ENCODE measurements at places on chromosomes 13 and 19.

DNA sequence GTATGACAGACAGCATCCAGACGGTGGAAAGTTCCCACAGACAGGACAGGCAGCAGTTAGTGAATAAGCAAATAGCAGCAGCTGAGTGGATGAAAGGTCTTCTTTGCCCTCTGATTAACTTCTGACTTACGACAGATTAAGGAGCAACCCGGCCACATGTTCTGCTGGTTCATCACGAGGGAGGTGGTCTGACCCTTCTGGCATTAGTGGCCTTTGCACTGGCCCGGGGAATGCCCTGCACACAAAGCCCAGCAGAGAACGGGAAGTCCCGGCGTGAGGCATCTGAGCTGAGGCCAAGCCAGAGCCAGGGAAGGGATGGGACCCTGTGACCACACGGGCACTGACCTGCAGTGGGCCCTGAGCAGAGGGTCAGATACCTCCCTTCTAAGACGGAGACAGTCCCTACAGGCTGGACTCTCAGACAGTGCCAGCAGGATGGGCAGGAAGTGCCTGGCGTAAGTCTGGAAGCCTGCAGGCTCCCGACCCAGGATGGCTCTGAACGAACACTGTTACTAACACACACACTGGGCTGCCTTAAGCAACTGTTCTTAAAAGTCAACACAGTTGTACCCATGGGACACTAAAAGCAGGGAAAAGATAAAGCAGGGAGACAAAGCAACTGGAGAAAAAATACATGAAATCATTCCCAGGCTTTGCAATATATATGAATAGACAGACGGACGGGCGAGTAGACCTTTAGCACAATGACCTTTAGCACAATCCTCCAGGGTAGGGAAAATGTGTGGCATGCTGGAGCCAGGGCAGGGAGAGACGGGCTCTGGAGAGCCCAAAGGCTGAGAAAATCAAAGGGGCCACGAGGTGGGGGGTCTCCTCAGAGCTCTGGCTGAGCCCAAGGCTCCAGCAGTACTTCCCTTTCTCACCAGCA, 6.3 kb downstream of the C19orf12 start:
- no peak for DNase-seq

DNA sequence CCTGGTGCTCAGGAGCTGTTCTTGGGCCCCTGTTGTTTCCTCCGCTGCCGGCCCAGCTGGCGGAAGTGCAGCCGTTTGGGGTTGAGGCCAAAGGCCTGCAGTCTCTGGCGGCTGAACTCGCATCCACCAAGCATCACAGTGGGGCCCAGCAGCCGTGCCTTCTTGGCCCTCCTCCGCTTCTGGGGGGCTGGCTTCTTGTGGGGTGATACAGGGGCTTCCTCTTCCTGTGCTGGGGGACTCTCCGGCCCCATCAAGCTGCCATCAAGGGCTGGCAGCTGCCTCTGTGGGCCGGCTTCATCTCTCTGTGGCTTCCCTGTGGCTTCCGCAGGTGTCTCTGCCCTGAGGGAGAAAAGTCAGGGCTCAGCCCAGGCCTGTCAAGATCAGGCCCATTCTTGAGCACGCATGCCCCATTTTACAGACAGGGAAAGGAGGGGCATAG, 10.3 kb downstream of the ATG4D start:
- DNase-seq, result no peak

DNA sequence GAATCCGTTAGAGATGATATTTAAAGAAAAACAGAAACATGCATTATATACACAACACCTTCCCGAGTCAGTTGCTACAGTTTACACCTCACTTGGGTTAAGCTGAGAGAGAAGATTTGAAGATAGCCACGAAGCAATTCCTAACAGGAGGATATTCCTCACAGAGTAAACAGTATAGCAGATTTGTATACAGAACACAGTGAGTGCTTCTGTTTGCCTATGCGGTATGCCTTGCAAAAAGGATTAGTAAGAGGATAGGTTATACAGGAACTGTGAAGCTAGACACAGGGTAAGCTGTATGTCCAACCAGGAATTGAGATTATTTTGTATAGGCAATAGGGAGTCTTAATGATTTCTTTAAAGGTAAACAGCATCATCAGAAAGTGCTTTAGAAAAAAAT, 471.8 kb downstream of the LIG4 start:
- no peak for DNase-seq

GRCh38 chr19:53847555-53847954, 20.1 kb upstream of the MYADM start:
- DNase-seq, result no peak

GRCh38 chr19:4429256-4429655, 26.8 kb downstream of the CHAF1A start:
- no peak for DNase-seq

GRCh38 chr13:31035185-31035965, 102.9 kb downstream of the TEX26 start:
- DNase-seq, result no peak

- DNase-seq, result no peak
Observed at GRCh38 chr13:87798536-87798935, 127.4 kb downstream of the SLITRK5 start.

DNA sequence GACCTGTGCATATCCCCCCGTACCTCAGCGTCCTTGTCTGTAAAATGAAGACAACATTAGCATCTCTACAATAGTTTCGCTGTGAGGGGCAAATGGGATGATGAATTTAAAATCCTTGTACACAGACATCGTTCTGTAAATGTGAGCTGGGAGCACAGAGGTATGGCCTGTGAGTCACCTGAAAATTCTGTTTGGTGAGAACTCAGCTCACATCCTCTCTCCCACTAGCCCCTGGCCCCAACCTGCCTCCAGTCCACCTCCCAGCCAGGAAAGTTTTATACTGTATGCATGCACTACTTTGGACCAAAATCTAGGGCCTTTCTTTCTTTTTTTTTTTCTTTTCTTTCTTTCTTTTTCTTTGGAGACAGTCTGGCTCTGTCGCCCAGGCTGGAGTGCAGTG, 8.7 kb upstream of the IZUMO2 start:
- DNase-seq, result no peak

DNA sequence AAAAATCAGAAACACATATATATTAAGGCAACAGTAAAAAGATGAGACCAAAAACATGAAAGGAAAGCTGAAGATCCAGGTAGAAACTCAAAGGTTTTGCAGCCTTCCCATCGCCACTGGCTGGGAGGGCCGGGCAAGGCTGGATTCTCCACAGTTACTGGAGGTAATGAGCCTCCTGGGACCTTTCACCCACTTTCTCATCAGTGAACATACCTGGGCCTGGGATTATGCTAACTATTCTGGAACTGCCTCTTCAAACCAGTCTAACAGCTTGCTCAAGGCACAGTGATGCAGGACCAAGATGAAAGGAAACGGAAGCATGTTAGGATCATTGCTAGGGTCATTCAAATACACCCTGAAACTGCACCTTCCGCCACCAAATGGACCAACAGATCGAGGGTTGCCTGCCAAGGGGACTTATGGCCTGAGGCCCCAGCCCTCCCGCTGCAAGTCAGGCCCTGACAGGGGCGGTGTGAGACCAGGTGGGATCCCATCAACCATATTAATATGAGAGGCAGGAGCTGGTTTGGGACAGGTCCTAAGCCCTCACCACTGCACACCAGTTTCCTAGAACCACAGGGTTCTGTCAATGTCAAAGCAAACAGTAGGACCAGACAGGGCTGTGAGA, 28.4 kb upstream of the ATP12A start:
- no peak for DNase-seq

GRCh38 chr13:49867834-49868233, 68.3 kb downstream of the SPRYD7 start:
- DNase-seq, result no peak

- no peak for DNase-seq
Observed at GRCh38 chr19:54521022-54521859, 18.6 kb downstream of the LAIR2 start.

- no peak for DNase-seq
Observed at GRCh38 chr13:29100758-29101157, 280.6 kb downstream of the MTUS2 start.

GRCh38 chr19:9986787-9987281, 23.5 kb downstream of the COL5A3 start:
- DNase-seq, result peak; percentile 10

DNA sequence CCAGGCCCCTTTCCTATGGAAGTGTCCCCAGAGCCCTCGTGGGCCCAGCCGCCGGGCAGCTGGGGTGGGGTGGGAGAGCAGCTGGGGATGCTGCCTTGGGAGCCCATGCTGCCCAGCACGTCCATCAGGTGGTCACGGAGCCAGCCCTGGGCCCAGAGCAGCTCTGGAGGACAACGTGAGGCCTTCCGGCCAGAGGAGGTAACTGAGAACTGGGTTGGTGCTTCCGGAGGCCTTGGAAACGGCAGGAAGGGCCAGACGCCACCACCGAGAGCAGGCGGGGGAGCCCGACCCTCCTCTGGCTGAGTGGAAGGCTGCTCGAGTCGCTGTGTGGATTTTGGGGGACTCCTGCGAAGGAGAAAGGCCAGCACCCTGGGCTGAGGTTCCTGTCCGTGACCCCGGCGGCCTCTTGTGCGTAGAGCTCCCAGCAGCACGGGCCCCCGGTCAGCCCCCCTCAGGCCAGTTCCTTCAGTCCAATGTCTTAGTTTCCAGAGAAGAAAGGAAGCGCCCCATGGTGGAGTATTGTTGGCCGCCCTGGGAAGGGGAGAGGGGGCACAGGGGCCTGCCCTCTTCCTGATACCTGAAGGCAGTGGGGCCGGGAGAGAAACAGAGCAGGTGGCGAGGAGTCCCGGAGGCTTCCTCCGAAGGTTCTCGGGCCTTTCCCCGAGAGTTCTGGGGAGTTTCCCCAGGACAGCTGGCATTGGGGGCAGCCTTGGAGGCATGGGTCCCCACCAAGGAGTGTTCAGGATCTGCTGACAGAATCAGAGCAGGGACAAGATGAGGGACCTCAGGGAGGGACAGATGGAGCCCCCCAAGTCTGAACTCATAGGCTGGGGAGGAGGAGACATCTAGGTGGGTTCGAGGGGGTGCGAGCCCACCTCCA, 68.8 kb downstream of the MLLT1 start:
- no peak for DNase-seq

DNA sequence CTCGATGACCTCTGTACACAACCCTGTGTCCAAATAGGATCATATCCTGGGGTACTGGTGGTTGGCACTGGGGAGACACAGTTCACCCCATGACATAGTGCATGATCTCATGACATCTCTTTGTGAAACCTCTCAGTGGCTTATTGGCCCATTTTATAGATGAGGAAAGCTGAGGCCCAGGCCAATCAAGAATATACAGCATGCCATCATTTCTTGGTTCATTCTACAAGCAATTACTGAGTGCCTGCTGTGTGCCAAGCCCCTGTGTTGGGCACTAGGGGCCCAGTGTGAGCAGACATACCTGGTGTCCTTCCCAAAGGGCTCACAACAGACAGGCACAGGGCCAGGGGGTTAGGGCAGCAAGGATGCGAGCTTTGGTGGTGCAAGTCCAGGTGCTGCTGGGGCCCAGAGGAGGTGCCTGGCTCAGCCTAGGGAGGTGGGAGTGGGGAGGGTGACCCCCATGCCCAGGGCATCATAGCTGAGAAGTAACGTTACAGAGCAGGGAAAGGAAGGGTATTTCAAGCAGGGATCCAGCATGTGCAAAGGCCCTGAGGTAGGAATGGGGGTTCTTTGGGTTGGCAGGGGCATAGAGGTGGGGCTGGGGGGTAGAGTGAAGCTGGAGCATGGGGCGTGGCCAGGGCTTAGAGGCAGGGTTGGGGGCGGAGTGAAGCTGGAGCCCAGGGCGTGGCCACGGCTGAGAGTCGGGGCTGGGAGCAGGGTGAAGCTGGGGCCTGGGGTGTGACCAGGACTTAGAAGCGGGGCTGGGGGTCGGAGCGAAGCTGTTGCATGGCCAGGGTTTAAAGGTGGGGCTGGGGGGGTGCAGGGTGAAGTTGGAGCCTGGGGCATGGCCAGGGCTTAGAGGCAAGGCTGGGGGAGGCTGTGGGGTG, 20.7 kb downstream of the COLGALT1 start:
- DNase-seq, result no peak

DNA sequence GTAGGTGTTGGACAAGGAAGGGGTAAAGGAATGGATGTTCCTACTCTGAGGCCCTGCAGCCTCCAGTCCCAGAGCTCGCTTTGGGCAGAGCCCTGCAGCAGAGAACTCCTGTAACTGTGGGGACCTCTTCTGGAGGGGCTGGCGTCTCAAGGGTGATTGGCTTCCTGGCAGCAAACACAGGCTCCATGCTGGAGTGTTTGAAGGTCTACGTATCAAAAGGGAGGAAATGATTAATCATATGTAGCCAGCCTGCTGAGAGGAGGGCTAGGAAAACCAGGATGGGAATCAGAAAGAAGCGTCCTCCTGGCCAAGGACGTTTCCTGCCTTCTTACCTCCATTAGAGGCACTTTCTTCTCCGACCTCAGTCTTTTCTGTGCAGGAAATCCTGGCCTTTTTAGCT, 208.5 kb downstream of the TSHZ3 start:
- DNase-seq, result no peak

GRCh38 chr13:22018836-22019210, 347.9 kb downstream of the FGF9 start:
- DNase-seq, result no peak
